ENCODE measurements at places on chromosomes 6 and 20.

DNA sequence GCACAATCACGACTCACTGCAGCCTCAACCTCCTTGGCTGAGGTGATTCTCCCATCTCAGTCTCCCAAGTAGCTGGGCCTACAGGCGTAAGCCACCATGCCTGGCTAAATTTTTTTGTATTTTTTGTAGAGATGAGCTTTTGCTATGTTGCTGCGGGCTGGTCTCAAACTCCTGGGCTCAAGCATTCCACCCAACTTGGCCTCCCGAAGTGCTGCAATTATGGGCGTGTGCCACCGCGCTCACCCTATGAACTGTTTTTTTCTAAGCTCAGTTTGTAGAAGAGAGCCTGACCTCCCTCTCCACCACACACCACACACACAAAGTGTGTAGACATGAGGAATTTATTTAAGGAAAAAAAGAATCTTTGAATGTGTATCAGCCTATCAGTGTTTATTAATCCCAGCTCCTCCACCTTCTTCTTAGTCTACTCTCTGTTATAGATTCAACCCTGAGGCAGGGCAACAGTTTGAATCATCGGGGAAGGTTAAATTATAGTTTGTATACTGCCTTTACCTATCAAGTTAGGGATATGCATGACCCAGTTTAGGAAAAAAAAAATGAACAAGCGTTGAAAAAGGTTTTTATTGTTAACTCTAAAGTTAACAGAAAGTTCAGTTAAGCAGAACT lies 74.1 kb downstream of the PLEKHG1 start:
- no peak overlapping the region for H3K4me3 ChIP-seq
- no peak overlapping the region for H3K27ac ChIP-seq

- no peaks in the 10 kb centered on the region for H3K27me3 ChIP-seq
- H3K27ac ChIP-seq, result no peak overlapping the region
- H3K4me1 ChIP-seq, result no peaks in the 10 kb centered on the region
- DNase-seq, result no peak
Measured at GRCh38 chr6:166980738-166981137, 18.5 kb upstream of the CEP43 start.

GRCh38 chr6:31792090-31792374 lies 3.5 kb downstream of the VARS1 start:
- no peak overlapping the region for H3K27ac ChIP-seq
- H3K4me1 ChIP-seq, result peaks cover 39% of the 10 kb centered on the region
- peaks cover 19% of the 10 kb centered on the region for H3K36me3 ChIP-seq

GRCh38 chr20:16395366-16395765 lies 177.9 kb downstream of the KIF16B start:
- no peaks in the 10 kb centered on the region for H3K27me3 ChIP-seq
- no peak overlapping the region for H3K4me3 ChIP-seq
- H3K27ac ChIP-seq, result no peak overlapping the region
- H3K4me1 ChIP-seq, result no peaks in the 10 kb centered on the region
- no peak for DNase-seq
- H3K36me3 ChIP-seq, result no peaks in the 10 kb centered on the region
